ENCODE measurements at places on chromosomes 3 and 15.

DNA sequence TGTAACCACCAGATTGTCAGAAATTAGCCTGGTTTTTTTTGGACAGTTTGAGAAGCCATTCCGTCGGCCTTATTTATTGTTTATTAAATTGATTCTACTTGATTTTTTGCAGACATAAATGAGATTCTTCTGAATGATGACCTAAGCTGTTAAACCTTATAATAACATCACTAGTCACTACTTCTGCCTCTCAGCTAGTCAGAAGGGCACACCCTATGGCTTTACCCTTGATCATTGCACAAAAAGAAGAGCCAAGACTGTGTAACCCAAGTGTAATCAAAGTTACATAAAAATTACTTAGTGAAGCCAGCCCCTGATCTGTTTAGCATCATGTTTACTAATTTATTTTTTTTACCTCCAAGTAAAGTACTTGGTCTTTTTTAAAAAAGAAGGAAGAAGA is 64.3 kb downstream of the CHL1 start:
- no peak for DNase-seq

- no peak for DNase-seq
Measured at GRCh38 chr3:106714400-106714799, 662.8 kb upstream of the CCDC54 start.

- no peak for DNase-seq
Measured at GRCh38 chr15:96028620-96029019, 301.9 kb upstream of the NR2F2 start.

DNA sequence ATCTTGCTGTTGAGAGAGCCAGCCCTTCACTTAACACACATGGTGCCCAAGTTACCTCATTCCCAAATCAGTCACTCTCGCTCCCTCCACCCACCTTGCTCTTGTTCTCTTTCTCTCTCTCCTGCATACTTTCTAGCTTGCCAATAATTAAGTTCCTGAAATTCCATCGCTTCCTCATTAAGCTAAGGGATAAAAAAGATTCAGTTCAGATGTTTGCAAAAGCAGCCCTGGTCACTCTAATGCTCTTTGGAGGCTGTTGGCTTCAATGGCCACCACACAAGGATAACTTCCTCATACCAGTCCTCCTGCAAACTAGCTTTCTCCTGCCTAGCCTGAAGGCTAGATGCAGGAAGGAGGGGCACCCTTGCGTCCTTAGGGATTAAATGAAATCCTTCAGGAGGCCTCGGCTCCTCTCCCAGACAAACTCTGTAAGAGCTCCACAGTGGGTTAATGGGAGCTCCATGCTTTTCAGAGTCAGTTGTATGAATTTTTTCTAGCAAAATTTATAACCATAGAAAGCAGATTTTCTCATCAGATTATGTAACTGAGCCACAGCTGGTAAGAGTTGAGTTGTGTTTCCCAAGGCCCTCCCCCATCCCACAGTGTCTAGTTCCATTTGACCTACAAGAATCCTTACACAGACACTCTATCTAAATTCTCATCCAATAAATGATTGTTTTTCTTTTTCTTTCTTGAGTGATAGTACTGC is 176.6 kb upstream of the TRIM42 start:
- DNase-seq, result no peak

DNA sequence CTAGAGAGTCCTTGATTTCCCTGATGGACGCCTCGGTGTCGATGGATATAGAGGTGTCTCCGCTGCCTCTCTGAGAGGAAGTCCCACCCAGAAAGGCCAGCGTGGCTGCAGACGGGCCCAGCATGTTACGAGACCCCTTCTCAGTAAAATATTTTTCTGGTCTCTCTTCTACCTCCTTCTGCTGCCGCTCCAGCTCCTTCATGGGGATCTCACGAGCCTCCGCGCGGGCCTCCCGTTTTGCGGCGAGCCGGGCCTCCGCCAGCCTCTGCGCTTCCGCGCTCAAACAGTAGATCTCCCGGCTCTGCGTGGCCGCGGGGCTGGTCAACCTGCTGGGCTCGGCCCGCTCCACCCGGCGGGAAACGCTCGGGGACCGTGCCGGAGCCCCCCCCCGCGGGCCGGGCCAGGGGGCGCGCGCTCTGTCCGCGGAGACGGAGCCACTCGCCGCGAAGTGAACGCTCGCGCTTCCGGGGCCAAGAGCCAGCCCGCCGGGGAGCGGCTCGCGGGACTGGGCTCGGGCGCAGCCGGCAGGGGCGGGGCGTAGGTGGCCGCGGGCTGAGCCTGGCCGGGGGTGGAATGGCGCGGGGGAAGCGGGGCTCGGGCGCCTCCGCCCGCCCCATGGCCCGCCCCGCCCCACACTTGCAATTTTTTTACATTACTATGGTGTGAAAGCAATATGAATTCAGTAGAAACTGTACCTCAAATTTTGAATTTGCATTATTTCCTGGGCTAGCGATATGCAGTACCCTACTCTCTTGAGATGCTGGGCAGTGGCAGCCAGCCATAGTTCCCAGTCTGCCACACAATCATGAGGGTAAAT is 10.2 kb upstream of the KCNMB3 start:
- DNase-seq, result peak; percentile 73

GRCh38 chr3:128931046-128931445 is 51.6 kb downstream of the ACAD9 start:
- no peak for DNase-seq

DNA sequence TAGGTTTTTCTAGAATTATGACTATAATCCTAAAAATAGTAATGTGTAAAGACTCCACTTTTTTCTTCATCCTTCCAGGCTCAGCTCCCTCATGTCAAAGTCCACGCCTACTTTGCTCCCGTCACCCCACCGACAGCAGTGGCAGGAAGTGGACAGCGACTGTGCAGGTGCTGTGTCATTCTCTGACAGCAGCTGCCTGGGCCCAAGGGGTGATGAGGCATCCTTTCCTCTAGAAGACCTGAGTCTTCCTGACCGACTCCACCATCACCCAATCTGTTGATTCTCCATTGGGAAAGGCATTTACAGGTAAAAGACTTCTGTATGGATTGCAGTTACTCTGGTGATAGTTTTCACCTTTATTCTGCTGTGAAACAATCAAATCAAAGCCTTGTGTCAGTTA is 54.8 kb downstream of the UBP1 start:
- DNase-seq, result peak; percentile 29

GRCh38 chr3:5017925-5018531 is 38.8 kb downstream of the BHLHE40 start:
- no peak for DNase-seq

- no peak for DNase-seq
Measured at GRCh38 chr3:2512881-2513280, 414.2 kb downstream of the CNTN4 start.

- no peak for DNase-seq
Measured at GRCh38 chr15:85897895-85898717, 103.4 kb upstream of the KLHL25 start.
